ENCODE measurements at places on chromosomes 2 and 18.

DNA sequence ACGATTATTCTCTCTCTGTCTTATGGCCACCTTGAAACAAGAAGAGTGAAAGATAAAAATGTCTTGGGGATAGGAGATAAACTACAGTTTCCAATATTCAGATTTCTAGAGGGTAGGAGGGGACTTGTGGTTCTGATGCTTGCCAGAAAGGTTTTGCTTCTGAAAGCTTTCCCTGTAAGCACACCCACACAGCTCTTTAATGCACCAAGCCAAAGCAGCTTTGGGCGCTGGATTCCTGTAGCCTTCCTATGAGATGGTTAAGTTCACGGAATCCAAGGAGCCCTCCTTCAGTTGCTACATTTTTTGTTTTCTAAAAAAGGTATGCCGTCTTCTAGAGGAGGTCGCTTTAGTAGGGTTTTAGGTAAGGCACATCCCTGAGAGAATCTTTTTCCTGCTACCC lies 4.9 kb downstream of the LRRTM1 start:
- no peak for DNase-seq

DNA sequence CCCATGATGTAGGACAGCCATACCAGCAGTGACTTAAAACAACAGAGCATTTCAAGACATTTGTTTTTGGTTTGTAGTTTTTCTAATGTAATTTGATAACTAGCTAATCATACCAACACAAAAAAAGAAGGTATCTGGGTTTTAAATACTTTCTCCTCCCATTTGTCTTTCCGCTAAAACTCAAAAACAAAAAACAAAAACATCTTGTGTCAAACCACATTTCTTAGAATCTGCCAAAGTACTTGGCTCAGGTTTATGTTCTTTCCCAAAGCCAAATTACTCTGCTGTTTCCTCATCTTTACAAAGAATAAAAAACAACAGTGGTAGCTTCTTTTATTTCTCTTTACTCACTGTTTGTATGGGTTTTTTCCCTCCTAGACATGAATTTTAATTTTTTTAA lies 71.5 kb downstream of the GREB1L start:
- no peak for DNase-seq

GRCh38 chr18:23816740-23817139 lies 127.5 kb downstream of the LAMA3 start:
- DNase-seq: no peak

GRCh38 chr18:12049978-12050811 lies 43.4 kb upstream of the ANKRD62 start:
- DNase-seq: no peak

DNA sequence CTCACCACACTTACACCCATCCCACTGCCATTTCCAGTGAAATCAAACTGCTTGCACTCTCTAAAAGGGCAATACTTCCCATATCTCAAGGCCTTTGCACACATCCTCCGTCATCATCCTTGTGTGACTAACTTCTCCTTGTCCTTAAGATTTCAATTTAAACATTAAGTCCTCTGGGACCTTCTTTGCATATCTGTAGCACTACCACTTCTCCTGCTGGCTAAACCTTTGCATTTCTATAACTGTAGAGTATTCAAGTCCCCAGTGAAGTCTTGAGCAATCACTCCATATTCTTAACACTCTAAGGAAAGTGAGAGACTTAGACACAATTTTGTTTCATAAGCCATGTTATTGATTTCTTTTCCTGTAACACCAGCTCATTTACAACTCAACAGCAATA lies 136.8 kb upstream of the EPHA4 start:
- DNase-seq: no peak

DNA sequence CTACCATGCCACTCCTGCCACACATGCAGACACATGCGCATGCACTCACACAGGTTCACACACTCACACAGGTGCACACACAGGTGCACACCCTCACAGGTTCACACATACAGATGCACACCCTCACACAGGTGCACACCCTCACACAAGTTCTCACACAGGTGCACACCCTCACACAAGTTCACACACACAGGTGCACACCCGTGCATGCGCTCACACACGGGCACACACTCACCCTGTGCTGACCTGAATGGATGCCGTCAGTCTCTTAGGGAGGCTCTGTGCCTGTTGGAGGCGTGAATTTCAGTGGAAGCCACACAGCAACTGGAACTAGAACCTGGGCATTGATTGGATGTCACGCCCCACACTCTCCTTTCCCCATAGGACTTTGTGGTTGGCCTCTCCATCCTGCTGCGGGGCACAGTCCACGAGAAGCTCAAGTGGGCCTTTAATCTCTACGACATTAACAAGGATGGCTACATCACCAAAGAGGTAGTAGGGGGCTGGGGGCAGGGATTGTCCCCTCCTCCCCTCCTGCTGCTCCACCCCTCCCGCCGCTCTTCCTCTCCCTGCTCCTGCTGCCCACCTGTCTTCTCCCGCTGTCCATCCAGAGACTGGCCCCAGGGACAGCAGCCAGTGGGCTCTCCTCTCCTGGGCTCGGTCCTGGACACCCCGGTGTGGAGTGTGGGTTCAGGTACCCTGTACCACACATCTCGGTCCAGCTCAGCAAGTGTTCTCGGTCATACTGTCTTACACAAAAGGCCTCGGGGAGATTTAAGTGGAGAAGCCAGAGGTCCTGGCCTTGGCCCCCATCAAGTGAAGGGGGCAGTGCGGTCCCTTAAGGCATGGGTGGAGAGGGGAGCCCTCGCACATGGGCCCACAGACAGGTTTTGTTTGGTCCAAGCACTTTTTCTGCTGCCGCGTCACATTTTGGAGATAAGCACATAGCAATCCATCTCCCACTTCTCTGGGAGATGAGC lies 21.0 kb upstream of the FAHD2A start:
- no peak for DNase-seq

GRCh38 chr2:178579006-178579405 lies 98.7 kb downstream of the PLEKHA3 start:
- no peak for DNase-seq

DNA sequence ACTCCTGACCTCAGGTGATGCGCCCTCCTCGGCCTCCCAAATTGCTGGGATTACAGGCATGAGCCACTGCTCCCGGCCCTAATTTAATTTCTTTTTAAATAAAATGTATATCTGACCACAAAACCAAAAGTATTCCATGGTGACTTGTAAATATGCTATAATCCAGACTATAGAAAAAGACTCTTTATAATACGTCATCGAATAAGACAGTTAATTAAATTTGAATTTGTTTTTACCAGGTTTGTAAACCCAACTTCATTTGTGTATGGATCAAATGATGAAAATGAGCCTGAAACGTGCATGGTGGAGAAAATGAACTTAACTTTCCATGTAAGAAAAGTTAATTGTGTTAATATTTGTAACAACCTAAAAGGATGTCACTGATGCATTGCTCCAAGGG lies 69.9 kb downstream of the ITGA4 start:
- DNase-seq: no peak

DNA sequence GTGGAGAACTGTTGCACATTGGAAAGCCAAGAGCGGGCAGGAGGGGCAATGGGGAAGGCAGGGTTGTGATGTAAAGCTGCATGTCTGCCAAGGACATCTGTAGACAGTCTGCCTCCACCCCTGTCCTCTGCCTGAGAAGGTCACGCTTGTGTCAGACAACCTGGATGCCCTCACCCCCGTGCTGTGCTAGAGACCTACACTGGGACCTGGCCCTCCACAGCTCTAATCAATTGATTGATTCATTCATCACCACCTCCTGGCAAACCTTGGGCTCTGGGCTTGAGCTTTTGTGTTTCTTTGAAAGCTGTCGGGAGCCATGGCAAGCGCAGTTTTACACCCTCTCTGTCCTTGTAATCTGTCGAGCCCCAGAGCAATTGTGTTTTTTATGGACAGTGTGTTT lies 41.1 kb downstream of the MARCO start:
- no peak for DNase-seq

DNA sequence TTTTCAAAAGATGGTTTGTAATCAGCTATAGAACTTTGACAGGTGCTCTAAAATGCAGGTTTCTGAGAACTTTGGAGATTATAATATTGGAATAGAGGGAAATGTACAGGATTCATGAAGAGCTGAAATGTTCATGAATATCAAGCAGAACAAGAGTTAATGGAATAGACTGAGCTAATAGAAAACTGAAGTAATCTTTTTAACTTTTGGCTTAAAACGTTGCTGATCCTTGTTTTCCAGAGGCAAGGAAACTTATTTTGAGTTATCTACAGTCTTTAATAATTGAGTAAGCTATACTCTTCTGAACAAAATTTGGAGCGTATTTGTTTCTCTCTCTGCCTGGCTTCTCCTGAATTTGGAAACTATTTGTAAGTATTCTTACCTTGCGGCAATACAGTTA lies 10.8 kb upstream of the IL18RAP start:
- DNase-seq: no peak

GRCh38 chr2:38466876-38467767 lies 90.0 kb upstream of the ATL2 start:
- no peak for DNase-seq

DNA sequence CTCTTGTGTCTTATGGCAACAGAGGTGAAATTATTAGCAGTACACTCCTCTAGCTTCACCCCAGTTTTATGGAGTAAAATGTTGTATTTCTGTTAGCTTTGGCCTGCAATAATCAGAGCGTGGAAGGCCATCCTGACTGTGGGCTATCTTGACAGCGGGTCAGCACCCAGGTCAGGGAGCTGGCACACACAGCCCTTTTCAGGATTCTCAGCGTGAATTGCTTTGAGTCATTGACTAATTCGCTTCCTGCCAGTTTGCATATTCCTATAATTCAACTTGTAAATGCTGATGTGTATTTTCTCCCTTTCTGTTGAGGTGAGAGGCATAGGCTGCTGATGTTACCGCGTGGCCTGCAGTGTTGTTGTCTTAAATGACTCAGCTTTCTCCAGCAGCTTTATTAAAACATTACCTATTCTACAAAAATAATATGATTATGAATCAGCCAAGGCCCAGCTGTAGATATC lies 109.6 kb upstream of the EML6 start:
- DNase-seq: no peak

DNA sequence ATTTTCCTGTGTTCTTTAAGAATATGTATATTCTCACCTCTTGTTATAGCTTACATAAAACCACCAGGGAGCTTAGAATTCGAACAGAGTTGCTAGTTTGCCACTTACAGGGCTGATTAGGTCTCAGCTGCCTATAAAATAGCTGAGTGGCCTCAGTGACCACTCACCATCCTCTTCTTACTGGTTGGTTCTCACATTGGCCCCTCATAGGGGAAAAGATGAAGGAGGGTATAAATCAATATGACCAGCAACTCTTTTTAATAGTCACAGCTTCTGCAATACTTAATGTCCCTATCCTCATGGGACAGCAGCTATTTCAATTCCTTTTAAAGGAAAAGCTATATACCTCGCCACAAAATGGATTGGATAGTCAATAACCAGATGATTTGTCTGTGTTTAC lies 199.4 kb upstream of the CDH20 start:
- no peak for DNase-seq

- DNase-seq: no peak
Observed at GRCh38 chr2:114083717-114084387, 194.0 kb downstream of the ACTR3 start.

DNA sequence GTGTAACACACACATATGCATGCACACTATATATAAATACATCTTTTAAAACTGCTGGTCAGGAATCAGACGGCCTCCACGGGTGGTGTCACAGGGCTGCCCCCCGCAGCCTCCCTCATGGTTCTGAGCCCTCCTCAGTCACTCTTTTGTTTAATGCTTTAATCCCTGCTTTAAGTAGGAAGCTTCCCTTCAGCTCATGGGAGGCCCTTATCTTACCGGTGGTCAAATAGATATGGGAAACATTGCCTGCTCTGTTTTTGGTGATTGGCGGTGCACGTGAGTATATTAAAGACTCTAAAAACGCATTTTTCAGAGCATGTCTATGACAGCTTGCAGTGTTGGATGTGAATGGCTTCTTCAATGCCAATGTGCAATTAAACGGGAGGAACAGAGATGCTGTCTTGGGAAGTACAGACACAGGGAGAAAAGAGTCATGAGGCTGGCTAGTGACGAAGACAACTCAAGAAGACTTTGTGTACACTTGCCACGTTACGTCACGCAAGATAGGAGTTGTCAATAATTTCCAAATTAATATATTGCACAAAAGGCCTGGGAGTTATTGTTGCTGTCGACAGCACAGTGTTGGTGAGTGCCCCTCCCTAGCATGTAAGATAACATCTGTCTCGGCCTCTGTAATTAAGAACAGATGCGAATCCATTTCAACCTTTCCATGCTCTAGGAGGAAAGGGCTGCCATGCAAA lies 23.3 kb downstream of the GNLY start:
- DNase-seq: no peak

DNA sequence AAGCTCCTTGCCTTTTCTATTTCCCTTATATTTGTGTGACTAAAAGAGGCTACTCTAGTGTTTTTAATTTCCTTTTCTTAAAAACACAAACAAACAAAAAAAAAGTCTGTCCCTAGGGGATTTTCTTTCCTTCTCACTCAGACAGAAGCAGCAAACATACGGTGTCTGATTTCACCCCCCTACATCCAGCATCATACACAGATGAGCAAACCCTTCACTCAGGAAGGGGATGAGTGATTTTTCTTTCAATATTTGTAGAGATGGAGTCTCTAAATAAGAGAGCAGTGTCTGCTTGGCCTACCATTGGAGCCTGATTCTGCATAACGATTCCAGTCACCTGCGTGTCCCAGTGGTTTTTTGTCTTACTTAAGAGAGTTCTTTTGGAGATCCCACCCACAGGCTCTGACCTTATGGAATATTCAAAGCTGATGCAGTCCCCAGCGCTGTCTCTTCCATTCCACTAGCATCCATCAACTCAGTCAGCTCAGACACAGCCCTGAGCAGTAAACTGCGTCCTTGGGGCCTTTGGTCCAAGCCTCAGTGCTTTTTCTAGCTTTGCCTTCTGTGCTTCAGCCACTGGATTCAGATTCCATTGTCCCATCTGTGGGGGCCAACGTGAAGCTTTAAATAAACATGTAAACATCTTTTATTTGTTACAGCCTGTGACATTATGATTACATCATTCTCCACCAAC lies 52.6 kb upstream of the TPO start:
- no peak for DNase-seq

GRCh38 chr2:216073773-216074172 lies 7.8 kb downstream of the PECR start:
- DNase-seq: no peak

- peak; percentile 41 for DNase-seq
Observed at GRCh38 chr2:24972315-24972961, 683 bp upstream of the DNAJC27 start.

- DNase-seq: no peak
Observed at GRCh38 chr2:160394153-160394552, 99.5 kb downstream of the RBMS1 start.

- no peak for DNase-seq
Observed at GRCh38 chr2:38185012-38185491, 109.1 kb upstream of the CYP1B1 start.

All from activated T-helper 2 cell treated with anti-CD3 and anti-CD28 coated beads, Interferon-gamma antibody, Interleukin-2, Interleukin-4, amounts not matched to agents 10 μg/mL and 5 μg/mL and 100 μg/mL, durations not matched to agents 14 hours and 24 hours and 36 hours (primary cell).